ENCODE measurements at places on chromosomes 1 and 21. TPM values are rescaled to one million over a fixed set of nuclear protein-coding genes. Genes with fewer than 3 reads are reported as not detected.

LRRC7 gene
- 92.6 TPM for total RNA-seq

PADI3 gene
- not detected for total RNA-seq

HOOK1 gene
- total RNA-seq = 17.2 TPM

SAMD13 gene
- total RNA-seq = 5.1 TPM

SVBP gene
- 32.8 TPM for total RNA-seq

PGLYRP4 gene
- total RNA-seq = not detected

UBL4B gene
- not detected for total RNA-seq

ANXA9 gene
- total RNA-seq = 0.18 TPM

AHCTF1 gene
- total RNA-seq = 36.7 TPM

CCDC27 gene
- not detected for total RNA-seq

C8A gene
- total RNA-seq = not detected

FNDC5 gene
- total RNA-seq = 41.5 TPM

GJB4 gene
- total RNA-seq = not detected

LGR6 gene
- 2.9 TPM for total RNA-seq

FAM43B gene
- total RNA-seq = 2.5 TPM

SMPDL3B gene
- 0.73 TPM for total RNA-seq

C1QTNF12 gene
- total RNA-seq = 0.45 TPM

ATAD3C gene
- not detected for total RNA-seq

HMCN1 gene
- 10.8 TPM for total RNA-seq

SLC16A4 gene
- 20.8 TPM for total RNA-seq

SOX13 gene
- total RNA-seq = 6.6 TPM

KRTAP10-12 gene
- total RNA-seq = not detected

POU3F1 gene
- not detected for total RNA-seq

AMY2B gene
- 54.5 TPM for total RNA-seq

CNST gene
- total RNA-seq = 31.3 TPM

PPM1J gene
- 1.00 TPM for total RNA-seq

S100A7 gene
- not detected for total RNA-seq

BRINP3 gene
- 33.2 TPM for total RNA-seq

OR2T33 gene
- 0.64 TPM for total RNA-seq

AJAP1 gene
- total RNA-seq = 12.3 TPM

FMO1 gene
- 2.7 TPM for total RNA-seq

RIPPLY3 gene
- 0.73 TPM for total RNA-seq

EXTL1 gene
- 2.3 TPM for total RNA-seq

TUFT1 gene
- total RNA-seq = 6.9 TPM

LIPI gene
- not detected for total RNA-seq

ADGRB2 gene
- 34.0 TPM for total RNA-seq

NPPA gene
- 0.45 TPM for total RNA-seq

DNM3 gene
- total RNA-seq = 84.7 TPM

WNT2B gene
- total RNA-seq = 9.3 TPM

CHODL gene
- 20.8 TPM for total RNA-seq

MSH4 gene
- 0.73 TPM for total RNA-seq

CFHR4 gene
- total RNA-seq = not detected

CRYBG2 gene
- total RNA-seq = 1.7 TPM

TGFBR3 gene
- 14.3 TPM for total RNA-seq

FAM89A gene
- 13.8 TPM for total RNA-seq

LIN28A gene
- total RNA-seq = not detected

PCAT6 gene
- total RNA-seq = not detected
